ENCODE measurements at places on chromosomes 1 and 21.

- no peak for DNase-seq
These were observed 22.1 kb downstream of the SERBP1 start for GRCh38 chr1:67408148-67408547.

DNA sequence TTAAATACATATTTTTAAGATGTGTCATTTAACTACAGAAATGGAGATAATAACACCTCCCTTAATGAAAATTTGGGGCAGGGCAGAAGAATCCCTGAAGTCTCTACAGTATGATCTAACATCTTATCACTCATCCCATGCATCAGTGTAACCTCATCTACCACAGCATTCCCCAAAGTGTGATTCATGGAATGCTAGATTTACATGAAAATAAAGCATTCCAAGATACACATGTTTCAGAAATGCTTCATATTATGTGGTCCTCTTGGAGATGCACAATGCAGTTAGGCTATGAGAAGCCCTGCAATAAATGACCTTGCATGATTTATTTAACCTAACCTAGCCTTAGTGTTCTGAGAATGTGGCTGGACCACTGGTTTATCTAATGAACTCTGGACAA is 166.9 kb upstream of the SYT6 start:
- DNase-seq, result no peak

- no peak for DNase-seq
These were observed 10.9 kb downstream of the TAGLN2 start for GRCh38 chr1:159914252-159915018.

DNA sequence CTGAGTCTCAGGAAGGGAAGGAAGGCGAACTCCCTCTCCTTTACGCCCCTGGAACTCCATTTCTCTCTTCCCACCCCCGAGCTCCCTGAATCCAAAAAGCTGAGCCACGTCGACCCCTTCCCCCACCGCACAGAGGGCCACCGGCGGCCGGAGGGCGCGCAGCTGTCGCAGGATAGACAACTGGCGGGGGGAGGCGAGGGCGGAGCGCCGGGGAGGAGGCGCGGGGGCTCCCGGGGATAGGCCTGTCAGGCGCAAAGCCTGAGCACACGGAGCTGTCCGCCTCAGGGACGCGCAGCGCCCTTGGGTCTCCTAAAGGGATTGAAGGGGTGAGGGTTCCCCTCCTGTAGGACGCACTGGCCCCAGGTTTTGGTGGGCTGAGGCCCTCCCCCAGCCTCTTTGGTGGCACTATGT is 752 bp upstream of the ACTA1 start:
- no peak for DNase-seq

DNA sequence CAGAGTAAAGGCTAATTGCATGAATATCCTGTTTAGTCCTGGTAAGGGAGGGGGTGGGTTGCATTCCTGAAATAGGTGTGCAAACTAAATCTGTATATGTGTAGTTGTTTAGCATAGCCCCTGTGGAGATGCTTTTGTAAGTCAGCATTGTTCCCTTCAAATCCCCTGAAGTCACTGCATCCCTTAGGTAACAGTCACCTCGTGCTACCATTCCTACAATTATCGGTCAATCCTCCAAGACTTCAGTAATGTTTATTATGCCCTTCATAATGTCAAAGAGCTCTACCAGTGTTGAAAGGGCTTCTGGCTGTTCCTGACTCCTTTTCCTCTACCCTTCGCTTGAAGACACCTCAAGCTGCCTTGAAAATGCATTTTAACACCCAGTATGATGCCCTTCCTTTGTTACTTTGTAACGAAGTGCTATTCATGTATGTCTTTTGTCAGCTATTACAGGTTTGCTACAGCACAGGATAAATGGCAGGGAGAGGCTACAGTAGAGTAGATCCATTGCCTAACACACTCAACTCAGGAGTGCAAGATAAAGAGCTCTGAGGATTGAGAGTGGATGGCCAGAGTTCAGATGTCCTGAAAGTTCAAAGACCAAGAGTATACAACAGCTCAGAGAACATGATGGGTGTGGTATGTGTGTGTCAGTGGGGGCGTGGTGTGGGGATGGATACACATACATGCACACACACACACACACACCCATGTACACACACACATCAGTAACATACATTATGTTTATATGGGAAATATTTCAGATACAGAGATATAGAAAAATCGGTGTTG is 27.4 kb upstream of the FOXD3 start:
- DNase-seq, result no peak

DNA sequence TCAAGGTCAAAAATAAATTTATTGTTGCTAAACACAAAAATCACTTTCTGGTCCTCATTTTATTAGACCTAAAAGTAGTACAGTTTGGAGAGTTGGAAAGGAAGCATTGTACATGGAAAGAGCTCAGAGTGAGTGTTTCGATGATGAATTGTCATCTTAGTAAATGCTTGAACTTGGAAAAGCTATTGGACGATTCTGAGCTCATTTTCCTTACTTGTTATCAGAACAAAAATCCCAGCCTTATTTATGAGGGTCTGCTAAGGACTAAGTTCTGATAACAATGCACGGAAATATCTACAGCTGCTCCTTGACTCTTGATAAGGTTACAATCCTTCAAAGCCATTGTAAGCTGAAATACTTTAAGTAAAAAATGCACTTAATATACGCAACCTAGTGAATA is 710.0 kb upstream of the PTBP2 start:
- no peak for DNase-seq

- DNase-seq, result no peak
These were observed 7.6 kb upstream of the TRIT1 start for GRCh38 chr1:39890880-39891279.

DNA sequence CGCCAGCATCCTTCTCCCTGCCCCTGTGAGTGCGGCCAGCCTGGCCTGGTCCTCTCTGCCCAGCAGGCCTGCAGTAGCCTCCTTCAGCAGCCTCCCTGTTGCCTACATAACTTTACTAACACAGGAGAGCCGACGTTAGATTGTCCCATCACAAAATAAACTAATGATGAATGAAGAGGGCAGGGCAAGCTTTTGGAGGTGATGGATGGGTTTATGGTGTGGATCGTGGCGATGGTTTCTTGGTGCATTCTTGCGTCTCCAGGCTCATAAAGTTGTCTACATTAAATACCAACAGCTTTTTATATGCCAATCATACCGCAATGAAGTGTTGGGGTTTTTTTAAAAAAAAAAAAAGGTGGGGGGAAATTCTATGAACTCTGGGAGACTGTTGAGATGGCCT is 164.5 kb downstream of the PRDM16 start:
- no peak for DNase-seq

GRCh38 chr21:41444703-41445464 is 18.8 kb downstream of the MX1 start:
- DNase-seq, result no peak

GRCh38 chr1:43545695-43546387 is 15.2 kb downstream of the PTPRF start:
- no peak for DNase-seq

DNA sequence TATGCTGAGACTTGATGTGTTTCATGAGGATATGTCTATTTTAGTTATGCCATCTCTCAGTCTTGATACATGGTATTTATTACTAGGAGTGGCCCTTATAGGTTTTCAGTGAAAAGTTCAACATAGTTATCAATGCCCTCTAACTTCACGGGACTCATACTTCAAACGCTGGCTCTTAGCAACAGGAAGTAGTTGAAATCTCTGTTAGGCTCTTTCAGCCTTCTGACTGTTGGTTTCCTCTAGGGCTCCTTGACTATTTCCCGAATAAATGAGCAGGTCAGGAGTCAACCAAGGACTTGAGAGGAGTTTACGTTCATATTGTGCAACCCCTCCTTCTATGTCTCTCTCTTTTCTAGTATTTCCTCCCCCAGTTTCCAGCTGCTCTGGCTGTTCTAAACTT is 141.8 kb downstream of the RGS7 start:
- DNase-seq, result no peak

- DNase-seq, result no peak
These were observed 21.4 kb downstream of the SLC16A1 start for GRCh38 chr1:112934577-112934976.

DNA sequence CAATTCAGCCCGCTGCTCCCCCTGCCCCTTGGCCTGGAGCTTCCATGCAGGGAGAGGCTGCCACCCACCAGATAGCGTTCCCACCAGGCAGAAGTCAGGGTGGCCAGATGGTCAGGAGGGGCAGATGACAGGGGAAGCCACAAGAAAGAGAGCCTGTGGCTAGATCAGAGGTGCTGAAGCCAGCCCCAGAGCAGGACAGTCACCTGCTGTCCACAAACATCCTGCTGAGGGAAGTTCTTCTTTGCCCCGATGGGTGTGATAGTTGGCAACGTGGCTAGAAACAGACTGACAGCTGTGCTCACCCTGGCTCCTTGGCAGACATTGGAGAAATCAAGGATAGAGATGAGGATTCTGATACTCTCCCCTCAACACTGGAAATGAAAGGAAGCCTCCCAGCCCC is 27.2 kb upstream of the SRP9 start:
- DNase-seq, result no peak

GRCh38 chr1:200233393-200233792 is 176.4 kb downstream of the ZNF281 start:
- DNase-seq, result no peak

GRCh38 chr1:154982341-154982740 is 803 bp upstream of the FLAD1 start:
- DNase-seq, result no peak

- DNase-seq, result no peak
These were observed 33.7 kb downstream of the ATP5PO start for GRCh38 chr21:33881689-33882440.

GRCh38 chr21:22898051-22898665 is 1899.9 kb downstream of the NCAM2 start:
- no peak for DNase-seq

DNA sequence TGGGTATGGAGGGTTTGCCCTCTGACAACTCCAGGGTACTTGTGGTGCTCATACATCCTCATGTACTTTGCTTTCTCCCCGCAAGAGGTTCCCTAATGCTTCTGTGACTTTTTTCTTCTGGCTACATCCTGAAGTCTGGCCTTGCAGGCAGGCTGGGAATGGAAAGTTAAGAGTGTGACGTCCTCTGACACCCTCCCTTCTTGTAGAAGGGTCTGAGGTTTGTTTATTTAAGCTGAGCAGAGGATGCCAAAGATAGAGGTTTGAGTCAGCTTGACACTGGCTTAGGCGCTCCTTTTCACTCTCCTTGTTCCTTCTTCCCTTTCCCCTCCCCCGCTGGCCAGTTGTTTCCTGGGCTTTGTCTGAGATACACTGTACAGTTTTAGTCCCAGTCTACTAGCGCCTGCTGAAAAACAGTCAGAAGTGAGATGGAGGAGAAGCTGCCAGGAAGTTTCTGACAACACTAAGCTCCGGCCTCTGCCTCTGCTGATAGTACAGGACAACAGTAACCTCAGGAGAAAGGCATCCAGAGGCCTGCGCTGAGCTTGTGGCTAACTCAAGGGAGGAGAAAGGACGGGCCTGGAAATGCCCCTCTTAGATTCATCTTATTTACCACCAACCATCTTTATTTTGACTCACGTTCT is at the start of gene MACF1:
Gene MACF1, plus strand, starts transcription at position 255 of the 641 bp plus-strand sequence. Its CDS starts 328 bp downstream, at position 583.
- DNase-seq, result no peak

DNA sequence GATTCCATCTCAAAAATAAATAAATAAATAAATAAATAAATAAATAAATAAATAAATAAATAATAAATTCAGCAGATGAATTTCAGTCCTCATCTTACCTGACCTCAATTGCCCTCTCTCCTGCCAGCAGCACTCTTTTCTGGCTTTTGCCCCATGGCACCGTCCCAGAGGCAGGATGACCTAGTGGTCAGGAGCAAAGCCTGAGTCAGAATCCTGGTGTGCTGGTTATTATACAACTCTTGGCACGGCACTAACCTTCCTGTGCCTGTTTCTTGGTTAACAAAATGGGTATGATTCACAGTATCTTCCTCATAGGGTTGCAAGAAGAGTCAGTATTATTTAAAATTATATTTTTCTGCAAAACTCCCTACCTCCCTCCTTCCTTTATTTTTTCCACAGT is 43.0 kb downstream of the NKAIN1 start:
- no peak for DNase-seq

GRCh38 chr1:83918688-83919285 is 80.1 kb downstream of the TTLL7 start:
- no peak for DNase-seq

- DNase-seq, result no peak
These were observed 81.4 kb upstream of the BCL10 start for GRCh38 chr1:85357817-85358216.

GRCh38 chr1:6095511-6096242 is 50.0 kb downstream of the KCNAB2 start:
- DNase-seq, result no peak

DNA sequence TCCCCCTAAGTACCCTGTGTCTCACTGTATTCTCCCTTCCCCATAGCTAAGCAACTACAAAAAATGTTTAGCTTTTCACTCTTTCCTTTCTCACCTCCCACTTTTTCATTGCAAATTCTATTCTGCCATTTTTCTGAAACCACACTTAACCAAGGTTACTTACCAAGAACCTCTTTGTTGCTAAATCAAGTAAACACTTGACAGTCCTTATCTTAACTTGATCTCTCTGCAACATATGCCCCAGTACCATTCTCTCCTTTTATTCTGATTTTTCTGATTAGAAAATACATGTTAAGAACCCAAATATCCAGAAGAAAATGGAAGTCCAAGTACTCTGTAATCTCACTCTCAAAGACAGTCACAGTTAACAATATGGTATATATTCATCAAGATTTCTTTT is 16.0 kb downstream of the EVI5 start:
- no peak for DNase-seq

DNA sequence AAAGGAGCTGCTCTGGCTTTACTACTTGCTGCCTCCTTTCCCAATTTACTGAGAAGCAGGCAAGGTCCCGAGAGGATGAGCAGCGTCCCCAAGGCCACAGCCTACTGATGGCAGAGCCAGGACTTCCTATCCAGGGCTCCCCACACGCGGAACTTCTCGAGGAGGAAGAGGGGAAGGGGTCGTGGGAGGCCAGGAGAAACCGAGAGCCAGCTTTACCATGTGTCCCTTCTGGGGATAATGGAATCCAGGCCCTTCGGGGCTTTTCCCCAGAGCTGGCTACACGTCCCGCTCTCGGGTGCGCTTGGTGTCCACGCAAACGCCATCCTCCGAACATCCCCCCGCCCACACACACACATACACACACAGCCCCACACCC is 4.3 kb upstream of the CCN1 start:
- DNase-seq, result no peak

- no peak for DNase-seq
These were observed at the start of gene FMO1 for GRCh38 chr1:171248302-171248701. Gene FMO1 (plus strand): TSS chr1:171248494. CDS start chr1:171258088, 9,594 bp downstream.
